SW480 (cell line): ENCODE measurements at places on chromosomes 3 and 15.
A peak's percentile ranks its signal among the peaks of the same experiment; 100 is the strongest.

GRCh38 chr3:156576651-156577348 lies 21.9 kb upstream of the SSR3 start:
- DNase-seq: no peak

- DNase-seq: peak; percentile 31
Observed at GRCh38 chr3:169822540-169822939, 9.8 kb upstream of the LRRC34 start.

- no peak for DNase-seq
Observed at GRCh38 chr3:59876533-59877062, 826.8 kb upstream of the CFAP20DC start.

GRCh38 chr3:155423526-155424322 lies 130.2 kb upstream of the STRIT1 start:
- DNase-seq: no peak

- no peak for DNase-seq
Observed at GRCh38 chr3:152083135-152083534, 185.6 kb upstream of the MBNL1 start.

GRCh38 chr15:101394056-101394630 lies 95.4 kb downstream of the PCSK6 start:
- no peak for DNase-seq

DNA sequence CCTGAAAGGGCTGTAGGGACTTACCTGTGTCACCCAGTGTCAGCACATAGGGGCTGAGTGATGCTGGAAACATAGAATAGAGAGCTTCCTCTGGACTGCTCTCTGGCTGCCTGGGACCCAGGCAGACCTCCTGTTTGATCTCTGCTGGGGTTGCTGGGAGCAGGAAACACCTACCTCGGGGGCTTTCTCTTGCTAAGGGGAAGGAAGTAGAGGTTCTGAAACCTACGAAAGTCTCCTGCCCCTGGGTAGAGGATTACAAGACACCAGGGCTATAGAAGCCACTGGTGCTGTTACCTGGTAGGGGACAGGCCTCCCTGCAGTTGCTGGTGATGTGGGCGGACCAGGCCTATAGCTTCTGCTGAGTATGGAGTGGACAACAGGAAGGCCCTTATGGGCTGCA lies 81.7 kb downstream of the DHX30 start:
- no peak for DNase-seq
